ENCODE measurements at places on chromosomes 7 and 10.

- DNase-seq, result no peak
These were observed 33.5 kb downstream of the DPY19L1 start for GRCh38 chr7:35003679-35004303.

DNA sequence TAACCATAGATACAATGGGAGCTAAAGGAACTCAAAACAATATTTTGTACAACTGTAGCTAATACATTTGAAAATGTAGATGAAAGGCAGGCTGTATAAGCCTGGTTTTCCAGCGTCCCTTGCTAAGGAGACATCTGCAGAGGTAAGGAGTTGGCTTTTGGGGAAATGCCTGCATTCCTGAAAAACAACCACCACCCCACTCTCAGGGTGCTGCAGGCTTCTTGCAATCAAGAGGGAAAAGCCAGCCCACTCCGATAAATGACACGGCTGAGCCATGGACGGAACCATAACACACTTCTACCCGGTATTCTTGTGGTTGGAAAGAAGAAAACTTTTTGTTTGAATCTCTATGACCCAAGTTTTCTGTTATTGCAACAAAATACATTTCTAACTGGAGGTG, 200.3 kb downstream of the TEX36 start:
- no peak for DNase-seq

DNA sequence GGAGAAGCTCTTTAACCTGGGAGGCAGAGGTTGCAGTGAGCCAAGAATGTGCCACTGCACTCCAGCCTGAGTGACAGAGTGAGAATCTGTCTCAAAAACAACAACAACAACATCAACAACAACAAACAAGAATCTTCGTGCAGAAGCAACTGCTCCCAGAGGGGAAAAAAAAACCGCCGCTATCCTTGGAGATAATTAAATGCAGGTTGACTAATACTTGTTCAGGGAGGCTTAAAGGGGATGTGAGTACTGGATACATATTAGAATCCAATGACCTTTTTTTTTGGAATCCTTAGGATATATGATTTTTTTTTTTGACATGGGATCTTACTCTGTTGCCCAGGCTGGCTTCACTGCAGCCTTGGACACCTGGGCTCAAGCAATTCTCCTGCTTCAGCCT, 89.6 kb upstream of the FAM171A1 start:
- DNase-seq, result no peak

GRCh38 chr7:16484453-16485158, 19.1 kb upstream of the SOSTDC1 start:
- no peak for DNase-seq

DNA sequence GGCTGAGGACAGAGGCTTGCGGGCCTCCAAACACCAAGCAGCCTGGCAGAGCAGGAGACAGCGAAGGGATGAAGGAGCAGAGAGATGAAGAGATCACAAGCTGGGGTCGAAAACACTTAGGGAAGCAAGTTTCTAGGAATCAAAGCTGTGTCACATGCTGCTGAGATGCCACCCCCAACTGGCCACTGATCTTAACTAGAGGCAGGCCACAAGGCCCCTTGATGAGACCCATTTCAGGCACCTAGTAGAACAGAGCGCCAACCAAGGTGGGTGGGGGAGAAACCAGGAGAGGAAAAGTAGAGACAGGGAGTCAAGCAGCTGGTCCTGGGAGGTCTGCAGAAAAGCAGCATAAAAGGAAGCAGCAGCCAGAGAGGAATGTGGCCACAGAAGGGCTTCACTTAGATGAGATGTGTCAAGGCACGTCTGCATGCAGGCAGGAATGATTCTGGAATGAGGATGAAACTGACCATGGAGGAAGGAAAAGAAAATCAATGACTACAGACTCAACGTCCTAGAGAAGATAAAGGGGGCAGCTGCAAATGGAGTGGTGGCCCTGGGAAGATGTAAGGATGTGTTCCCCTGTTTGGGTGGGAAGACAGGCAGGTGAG, 85.0 kb upstream of the DDC start:
- no peak for DNase-seq

DNA sequence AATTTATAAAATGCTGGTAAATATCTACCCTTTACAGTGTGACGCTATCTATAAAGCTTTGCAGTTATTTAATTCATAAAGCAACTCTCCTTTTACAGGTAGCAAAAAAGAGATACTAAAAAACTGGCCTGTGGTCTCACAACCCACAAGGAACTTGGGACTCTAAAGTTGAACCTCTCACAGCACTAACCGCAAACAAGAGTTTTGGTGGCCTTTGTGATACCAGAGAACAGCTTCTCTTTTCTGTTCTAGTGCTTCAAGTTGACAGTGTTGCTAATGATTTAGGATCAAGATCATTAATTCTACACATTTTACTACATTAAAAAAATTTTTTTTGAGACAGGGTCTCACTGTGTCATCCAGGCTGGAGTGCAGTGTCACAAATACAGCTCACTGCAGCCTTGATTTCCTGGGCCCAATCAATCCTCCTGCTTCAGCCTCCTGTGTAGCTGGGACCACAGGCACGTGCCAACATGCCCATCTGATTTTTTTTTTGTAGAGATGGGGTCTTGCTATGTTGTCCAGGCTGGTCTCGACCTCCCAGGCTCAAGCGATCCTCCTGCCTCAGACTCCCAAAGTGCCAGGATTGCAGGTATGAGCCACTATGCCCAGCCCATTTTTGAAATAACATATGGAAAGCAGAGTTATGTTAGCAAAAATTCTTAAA, 56.0 kb upstream of the ST8SIA6 start:
- DNase-seq, result no peak

GRCh38 chr7:33970536-33970935, 65.2 kb downstream of the BMPER start:
- no peak for DNase-seq

GRCh38 chr7:4682621-4683042, 537 bp downstream of the FOXK1 start:
- DNase-seq, result no peak

DNA sequence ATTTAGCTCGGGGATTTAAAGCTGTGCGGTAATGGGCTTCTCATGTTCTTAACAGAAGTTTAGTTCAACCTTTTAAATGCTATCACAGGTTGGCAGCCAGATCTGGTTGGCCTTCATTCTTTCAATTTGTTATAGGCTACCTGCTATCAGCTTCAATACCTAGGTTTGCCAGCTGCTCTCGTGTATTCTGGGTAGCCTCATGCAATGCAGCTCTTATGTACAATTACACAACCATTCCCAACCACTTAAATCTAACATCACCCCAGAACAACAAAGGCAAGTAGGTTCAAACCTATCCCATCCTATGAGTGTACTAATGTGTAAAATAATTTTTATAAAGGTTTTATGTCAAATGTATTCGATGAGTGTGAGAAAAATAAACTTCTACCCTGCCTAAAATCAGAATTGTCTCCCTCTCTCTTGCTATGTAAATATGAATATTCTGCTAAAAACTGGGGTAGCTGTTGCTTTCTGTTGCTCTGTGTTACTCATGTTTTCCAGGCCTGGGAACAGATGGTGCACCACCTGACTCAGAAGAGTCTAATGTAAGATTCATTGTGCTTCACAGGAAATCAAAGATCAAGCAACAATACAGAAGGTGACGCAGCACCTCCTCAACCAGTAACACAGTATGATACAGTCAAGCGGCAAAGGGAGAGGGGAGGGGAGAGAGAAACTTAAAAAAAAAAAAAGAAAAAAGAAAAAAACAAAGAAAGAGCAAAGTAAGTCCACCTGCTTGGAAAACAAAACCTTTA, 188.6 kb downstream of the ETV1 start:
- DNase-seq, result no peak

GRCh38 chr7:114160925-114161324, 242.1 kb upstream of the PPP1R3A start:
- no peak for DNase-seq

DNA sequence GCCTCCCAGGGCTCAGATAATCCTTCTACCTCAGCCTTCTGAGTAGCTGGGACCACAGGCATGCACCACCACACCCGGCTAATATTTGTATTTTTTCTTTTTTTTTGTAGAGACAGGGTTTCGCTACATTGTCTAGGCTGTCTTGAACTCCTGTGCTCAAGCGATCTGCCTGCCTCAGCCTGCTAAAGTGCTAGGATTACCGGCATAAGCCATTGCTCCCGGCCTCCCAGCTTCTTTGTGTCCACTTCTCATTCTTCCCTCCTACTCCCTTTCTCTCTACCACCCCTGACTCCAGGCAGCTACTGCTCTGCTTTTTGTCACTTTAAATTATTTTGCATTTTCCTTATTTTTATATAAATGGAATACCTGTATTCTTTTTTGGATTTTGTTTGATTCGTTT, 83.4 kb downstream of the PALS2 start:
- DNase-seq, result no peak

GRCh38 chr10:49534670-49535381, 4.1 kb downstream of the ERCC6 start:
- no peak for DNase-seq

- no peak for DNase-seq
These were observed 386.8 kb upstream of the NFE2L3 start for GRCh38 chr7:25765110-25765655.

- DNase-seq, result no peak
These were observed 112.1 kb downstream of the LMBR1 start for GRCh38 chr7:156780724-156781455.

GRCh38 chr7:88401009-88401623, 94.4 kb upstream of the STEAP4 start:
- no peak for DNase-seq

- DNase-seq, result no peak
These were observed 3.9 kb downstream of the CH25H start for GRCh38 chr10:89203237-89203636.

DNA sequence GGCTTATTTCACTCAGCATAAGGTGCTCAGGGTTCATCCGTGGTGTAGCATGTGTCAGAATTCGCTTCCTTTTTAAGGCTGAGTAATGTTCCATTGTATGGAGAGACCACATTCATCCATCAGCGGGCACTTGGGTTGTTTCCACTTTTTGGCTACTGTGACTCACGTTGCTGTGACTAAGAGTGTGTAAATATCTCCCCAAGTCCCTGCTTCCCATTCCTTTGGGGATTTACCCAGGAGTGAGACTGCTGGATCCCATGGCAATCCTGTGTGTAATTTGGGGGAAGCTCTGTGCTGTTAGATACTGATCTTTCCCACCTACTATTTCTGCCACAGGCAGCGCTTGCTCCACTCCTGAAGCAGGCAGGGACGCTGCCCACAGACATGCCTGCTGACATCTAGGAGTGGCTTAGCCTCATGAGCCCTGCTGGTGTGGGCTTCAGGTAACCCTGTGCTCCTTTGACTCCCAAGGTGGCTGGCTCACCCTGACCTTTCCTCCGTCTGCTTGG, 346.0 kb downstream of the FRMD4A start:
- no peak for DNase-seq

- no peak for DNase-seq
These were observed 26.1 kb downstream of the ABCB1 start for GRCh38 chr7:87574630-87575029.

DNA sequence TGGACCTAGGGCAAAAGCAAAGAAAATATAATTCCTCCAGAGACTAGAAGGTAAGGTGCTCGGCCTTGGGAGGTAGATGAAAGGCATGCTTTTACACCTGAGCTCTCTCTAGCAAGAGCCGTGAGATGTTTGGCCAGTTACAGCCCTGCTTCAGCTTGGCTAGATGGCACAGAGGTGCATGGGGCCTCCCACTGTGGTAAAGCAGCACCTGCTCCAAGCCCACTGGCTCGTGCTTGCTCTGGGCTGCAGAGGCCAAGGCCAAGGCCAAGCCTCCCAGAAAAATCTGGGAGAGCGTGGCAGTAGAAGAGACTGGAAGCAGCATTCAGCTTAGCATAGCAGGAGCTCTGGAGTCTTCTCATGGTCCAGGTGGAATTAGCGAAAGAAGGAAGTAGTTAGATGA, 31.0 kb upstream of the OPALIN start:
- DNase-seq, result no peak

- DNase-seq, result no peak
These were observed 5.3 kb upstream of the OLAH start for GRCh38 chr10:15038416-15038815.

GRCh38 chr10:92681306-92681834, 8.4 kb upstream of the HHEX start:
- no peak for DNase-seq

DNA sequence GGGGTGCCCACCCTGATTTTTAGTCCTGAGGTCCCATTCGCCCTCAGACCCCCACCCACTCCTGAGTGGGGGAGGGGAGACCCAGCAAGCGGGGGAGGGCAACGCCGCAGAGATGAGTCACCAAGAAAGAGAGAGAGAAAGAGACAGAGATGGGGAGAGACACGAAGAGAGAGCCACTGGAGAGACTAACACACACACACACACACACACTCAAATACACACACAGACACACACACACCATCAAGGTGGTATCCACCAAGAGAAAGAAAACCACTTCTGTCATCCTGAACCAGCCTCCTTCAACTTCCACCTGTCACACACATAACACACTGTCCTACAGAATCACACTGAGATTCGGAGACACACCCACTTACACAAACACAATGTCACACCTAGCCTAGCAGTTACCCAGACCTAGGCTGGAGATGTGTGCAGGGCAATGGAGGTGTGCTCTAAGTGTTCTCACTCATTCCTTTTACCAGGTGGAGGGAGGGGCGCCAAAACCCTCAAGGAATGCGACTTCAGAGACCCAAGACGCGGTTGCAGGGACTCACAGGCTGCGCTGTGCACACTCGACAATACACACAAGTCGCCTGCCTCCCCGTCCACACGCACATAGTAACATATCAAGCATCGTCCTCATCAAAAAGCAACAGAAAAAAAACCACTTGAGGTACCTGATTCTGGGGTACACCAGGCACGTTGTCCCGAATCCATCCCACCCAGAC, 3.9 kb upstream of the VGF start:
- DNase-seq, result no peak

DNA sequence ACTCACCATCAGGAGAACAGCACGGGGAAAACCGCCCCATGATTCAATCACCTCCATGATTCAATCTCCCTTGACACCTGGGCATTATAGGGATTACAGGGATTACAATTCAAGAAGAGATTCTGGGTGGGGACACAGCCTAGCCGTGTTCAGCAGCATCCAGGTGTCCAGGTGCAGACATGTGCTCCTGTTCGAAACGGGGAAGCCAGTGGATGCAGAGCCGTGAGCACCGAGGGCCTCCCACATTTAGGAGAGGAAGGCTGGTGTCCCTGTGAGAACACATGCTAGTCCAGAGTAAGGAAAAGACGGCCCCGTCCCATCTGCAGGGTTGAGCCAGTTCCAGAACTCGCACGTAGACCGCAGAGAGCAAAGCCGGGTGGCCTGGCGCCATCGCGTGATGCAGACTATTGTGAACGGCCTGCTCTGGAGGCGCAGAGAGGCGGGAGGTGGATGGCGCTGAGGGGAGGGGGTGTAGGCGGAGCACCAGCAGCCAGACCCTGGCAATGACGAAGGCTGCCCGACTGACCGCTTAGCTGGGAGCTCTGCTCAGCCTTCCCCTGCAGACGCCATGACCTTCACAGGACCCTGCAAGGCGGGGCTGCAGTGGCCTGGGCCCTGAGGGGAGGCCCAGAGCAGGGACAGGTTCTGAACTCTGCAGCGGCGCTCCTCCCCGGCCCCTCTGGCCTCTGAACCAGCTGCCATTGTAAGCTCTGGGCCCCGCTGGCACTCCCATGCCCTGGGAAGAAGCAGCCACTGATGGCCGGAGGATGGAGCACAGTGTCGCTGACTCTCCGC, 141.6 kb upstream of the TCERG1L start:
- DNase-seq, result peak; percentile 35
